ENCODE measurements at places on chromosomes 16 and 17.

DNA sequence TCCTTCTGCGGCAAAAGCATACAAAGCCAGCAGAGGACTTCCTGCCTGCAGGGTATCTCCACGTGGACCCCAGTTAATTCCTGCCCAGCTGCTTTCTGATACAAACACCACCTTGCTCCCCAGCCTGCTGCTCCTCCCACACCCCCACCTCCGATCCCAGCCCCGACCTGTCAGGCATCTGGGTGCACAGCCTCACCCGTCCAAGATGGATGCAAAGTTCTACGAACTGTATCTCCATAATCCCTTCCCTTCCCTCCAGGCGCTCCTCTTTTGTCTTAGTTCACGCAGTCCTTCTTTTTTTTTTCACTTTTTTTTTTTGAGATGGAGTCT lies 15.6 kb upstream of the FOXJ1 start:
- DNase-seq = no peak

DNA sequence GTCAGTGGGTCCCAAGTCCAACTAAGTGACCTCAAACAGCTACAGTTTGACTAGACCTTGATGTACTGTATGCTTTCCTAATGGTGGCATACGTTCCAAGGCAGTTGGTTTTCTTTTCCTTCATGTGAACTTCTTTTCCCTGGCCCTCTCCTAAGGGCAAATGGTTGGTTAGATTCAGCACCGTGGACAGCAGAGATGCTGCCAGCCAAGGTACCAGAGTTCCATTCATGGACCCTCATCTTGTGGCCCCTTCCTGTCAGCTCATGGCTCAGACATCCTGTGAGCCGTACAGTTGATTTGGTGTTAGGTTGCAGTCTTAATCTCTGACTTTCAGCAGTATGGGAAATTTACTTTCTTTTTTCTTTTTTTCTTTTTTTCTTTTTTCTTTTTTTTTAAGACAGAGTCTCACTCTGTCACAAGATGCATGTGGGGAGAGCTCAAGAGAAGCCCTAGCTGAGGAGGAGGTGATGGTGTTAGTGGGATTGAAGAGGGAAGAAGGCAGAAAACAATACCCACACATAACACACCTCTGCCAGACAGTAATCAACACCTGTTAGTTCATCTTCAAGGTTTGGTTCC lies 122.4 kb downstream of the USP31 start:
- peak; percentile 10 for DNase-seq

GRCh38 chr17:73389411-73389810 lies 77.6 kb upstream of the CDC42EP4 start:
- no peak for DNase-seq

DNA sequence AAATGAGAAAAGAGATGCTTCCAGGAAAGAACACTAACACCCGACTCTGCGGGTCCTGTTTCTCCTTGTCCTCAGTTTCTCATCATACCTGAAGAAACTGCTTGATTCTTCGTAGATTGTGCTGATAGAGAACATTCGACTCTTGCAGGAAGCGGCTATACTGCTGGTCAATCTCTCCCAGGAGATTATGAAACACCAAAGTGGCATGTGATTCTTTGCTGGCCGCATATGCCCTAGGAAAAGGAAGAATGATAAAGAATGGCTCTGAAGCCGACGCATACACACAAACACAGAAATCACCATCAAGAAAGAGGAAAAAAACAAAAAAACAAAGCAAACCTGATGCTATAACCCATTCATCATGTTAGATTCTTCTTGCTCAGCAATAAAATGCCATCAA lies 41.8 kb downstream of the STAT3 start:
- DNase-seq = no peak

DNA sequence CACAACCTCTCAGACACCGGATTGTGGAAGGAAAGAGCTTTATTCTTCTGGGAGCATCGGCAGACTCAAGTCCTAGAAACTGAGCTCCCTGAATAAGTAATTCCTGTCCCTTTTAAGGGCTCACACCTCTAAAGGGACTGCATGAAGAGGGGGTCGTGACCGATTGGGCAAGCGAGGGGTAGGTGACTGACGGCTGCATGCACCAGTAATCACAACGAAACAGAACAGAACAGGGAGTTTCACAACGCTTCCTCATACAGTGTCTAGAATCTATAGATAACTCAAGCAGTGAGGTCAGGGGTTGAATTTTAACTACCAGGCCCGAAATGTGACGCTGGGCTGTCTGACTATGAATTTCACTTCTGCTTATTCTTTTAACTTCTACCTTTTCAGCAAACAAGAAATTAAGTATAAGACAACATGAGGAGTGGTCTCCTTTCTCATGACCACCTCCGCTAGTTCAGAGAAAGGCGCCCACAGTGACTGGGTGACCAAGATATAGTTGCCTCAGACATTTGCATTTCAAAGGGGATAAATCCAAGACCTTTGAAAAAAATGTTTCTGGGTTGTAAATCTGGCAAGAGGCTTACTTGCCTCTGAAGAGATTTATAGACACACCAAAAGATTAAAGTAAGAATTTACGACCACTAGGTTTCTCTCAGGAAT lies 88.4 kb upstream of the ATF7IP2 start:
- no peak for DNase-seq

GRCh38 chr17:71176331-71176730 lies 944.5 kb upstream of the SOX9 start:
- DNase-seq = no peak

DNA sequence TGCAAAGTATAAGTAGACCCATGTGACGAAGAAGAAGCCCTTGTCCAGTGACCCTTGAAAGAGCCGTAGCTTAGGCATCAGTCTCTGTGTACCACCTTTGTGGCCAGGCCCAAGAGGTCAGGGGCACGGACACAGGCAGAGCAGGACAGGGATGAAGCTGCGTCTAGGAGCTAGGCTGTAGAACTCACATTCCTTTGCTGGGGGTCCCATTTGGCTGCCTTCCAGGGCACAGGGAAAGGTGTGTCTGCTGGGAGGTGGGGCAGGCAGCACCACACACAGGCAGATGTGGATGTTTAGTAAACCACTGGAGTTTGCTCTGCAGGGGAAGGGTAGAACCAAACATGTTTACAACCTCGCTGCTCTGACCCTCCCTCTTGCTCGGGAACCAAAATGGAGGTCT lies 33.7 kb downstream of the HNF1B start:
- DNase-seq = no peak

- no peak for DNase-seq
These were observed 295.4 kb downstream of the TOX3 start for GRCh38 chr16:52251495-52251894.

DNA sequence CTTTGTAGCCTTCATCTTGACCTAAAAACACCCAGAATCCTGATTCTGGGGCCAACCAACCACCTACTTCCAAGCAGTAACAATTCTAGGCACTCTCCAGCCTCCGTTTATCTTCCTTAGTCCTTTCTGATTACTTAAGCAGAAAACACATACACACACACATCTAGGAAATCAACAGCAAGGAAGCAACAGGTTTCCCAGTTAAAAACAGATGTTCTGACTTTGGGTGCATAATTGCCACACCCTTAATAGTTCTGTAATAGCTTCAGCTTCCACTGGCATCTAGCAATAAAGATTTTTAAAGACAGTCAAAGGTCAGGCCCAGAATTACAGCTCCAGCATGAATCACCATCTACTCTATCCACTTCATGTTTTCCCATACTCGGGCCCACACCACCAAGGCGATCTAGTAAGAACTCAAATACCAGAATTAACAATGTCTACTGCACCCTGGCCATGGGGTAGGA lies 2.6 kb downstream of the ARHGAP17 start:
- DNase-seq = peak; percentile 81

- DNase-seq = peak; percentile 98
These were observed 17.9 kb upstream of the NSMCE1 start for GRCh38 chr16:27286451-27286850.

DNA sequence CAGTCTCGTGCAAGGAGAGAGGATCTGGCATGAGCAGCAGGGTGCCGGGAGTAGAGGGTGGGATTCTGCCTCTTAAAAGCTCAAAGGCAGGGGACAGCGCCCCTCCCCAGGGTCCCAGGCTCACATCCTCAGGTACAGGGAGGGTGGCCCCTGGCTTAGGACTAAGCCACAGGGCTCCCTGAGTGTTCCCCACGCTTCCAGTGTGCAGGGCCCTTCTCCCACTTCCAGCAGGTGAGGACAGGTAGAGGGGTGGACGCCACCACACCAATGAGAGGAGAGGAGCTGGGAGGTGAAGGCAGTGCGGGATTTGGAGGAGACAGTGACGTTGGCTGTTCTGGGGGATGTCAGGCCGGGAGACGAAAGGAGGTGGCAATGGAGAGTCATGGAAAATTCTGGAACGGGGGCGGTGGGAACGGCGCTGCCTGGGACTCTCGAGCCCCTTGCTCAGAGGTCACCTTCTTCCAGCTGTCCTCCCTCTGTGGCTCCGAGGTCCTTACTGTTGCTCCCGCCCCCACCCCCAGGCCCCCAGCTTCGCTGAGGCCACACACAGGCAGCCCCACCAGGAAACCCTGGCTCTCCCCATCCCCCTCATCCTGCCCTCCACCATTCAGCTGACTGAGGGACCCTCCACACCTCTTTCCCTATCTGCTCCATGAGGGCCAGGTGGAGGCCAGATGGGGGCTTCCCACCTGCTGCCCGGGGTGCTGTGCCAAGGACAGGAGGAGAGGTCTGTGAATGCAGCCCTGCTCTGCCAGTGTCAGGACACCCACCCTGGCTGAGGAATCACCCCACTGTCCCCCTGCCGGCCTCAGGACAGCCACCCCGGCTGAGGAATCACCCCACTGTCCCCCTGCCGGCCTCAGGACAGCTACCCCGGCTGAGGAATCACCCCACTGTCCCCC lies 57.7 kb upstream of the ACSF3 start:
- no peak for DNase-seq

DNA sequence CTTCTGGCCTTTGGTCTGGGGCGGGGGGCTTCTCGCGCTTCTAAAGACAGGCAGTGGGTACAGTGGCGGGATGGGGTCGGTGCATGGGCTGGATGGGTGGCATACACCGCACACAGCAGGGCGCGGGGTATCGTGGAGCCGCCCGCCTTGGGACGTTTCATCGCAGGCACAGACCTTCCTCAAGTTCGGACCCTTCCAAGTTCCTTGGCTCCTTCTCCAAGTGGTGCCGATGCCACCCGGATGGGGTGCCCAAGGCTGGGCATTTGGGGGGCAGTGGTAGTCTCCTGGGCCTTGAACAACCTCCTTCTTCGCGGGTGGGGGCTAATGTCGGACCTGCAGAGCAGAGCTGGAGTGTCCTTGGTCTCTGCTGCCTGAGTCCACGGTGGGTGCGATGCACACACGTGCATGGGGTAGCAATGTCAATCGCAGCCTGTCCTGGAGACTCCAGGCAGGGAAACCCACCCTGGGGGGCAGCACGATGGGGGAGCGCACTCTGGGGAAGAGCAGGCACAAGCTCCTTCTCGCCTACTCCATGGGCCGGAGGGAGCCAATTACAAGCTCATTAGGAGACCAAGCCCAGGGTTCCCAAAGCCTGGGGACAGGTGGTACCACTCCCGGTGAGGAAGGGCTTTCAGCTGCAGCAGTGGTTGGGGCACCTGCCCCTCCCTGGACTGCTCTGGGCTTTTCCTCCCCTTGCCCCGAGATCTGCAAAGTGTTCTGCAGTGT lies 686 bp upstream of the MTSS2 start:
- DNase-seq = no peak

GRCh38 chr16:61665512-61665911 lies 370.7 kb downstream of the CDH8 start:
- DNase-seq = no peak

- DNase-seq = no peak
These were observed 539.3 kb downstream of the RBFOX1 start for GRCh38 chr16:7871979-7872378.

DNA sequence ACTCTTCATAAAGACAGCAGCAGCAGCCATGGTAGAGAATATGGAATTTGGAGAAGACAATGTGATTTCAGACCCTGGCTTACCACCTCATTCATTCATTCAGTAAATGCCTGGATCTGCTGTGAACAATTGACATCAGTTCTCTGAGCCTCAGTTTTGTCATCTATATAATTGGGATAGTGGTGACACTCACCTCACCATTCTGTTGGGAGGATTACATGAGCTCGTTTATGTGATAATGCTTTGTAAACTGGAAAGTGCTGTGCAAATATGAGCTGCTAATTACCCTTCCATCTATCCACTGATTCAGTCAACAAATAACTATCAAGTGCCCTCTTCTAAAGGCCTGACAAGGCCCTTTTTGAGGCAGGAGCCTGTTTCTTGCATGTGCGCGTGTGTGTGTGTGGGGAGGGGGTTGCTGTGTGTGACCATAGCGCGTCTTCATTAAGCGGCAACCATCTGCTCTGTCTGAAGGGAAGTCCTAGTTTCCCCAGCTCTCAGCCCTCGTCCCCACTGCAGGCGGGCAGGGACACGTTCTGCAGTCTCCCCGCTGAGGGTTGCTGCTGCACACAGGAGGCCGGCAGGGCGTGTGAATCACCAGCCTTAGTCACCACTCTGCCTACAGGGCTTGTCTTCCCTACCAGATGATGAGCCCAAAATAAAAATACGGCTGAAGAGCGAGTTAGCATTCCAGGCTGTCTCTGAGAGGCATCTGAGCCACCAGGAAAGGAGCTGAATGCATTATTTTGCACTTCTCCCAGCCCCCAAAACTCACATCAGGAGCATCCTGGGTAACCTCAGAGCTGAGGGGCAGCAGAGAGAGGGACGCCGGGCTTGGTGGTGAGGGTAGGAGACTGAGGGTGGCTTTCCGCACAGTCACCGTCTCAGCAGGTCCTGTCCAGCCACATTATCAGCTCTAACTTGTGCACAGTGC lies 19.9 kb downstream of the ARL4D start:
- peak; percentile 83 for DNase-seq

- no peak for DNase-seq
These were observed 273.1 kb upstream of the CCL2 start for GRCh38 chr17:33981711-33982601.

GRCh38 chr16:49150341-49150740 lies 131.3 kb downstream of the CBLN1 start:
- DNase-seq = no peak

DNA sequence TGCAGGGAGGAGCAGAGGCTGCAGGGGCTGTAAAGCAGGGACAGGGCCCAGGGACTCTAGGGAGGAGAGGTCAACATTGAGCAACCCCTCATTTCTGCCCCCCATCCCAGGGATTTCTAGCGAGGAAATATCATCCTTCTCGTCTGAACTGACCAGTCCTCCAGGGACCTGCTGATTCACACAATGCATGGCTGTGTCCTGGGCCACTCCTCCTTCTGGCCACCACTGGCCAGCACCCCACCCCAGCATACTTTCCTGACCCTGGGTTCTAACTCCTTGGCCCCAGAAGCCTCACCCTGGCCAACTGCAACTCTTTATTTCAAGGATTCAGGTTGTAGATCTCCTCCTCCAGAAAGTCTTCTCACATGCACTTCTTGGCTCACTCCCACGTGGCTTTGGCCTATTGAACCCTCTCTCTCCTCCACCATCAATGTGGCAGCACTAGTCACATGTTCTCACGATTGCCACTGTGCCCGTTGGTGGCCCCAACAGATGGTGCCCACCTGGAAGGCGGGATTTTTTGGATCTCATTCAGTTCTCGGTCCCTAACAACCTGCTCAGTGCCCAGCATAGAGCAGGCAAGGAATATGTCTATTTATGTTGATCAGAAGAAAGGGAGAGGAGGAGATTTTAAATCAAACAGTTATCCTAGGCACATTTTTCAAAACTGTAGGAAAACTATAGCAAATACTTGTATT lies 41.5 kb downstream of the CUEDC1 start:
- no peak for DNase-seq
